ENCODE measurements at places on chromosomes 13 and 19.

DNA sequence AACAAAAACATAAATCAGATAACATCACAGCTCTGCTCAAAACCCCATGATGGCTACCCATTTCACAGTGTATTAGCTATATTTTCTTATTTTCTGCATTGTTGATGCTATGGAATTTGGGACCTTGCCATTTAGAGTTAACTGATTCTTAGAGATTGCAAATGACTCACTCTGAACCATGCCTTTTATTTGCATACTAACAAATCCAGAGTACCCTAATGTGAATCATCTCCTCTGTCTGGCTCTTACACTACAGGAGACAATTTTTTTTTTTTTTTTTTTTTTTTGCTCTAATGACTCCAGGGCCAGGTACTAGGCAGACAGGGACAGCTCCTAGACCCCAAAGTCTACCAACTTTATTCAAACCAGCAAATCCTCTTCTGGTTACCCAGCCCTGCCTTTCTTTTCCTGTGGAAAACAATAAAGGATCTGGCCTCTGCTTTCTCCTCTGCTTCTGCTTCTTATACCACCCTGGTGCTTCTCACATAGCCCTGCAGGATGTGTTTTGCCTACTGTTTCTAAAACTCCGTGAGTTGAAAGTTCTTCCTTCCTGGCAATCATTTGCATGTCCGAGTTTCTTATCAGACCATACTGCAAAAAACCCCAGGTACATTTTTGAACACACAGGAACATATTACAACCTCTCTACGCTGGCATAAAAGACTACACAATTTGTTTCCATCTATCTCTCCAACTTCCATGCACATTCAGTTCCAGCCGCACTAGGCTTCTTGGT is 10.6 kb upstream of the ZNF460 start:
- DNase-seq: no peak

DNA sequence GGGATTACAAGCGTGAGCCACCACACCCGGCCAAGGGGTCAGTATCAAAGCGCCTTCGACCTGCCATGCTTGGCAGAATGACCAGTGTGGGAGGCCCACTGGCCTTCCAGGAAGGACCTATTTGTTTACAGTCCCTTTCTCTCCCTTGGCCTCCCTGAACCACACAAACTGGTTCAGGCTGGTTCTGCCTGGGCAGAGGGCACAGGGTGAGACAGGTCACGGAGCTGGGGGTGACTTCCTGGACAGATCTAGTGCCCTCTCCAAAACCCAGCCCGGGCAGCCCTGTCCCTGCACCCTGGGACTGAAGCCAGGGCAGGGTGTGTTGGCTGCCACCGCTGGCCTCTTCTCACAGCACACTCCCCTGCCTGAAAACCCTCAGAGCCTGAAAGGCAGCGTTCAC is 11.3 kb downstream of the PLEKHF1 start:
- DNase-seq: no peak

GRCh38 chr13:66840621-66841020 is 389.5 kb downstream of the PCDH9 start:
- DNase-seq: no peak

DNA sequence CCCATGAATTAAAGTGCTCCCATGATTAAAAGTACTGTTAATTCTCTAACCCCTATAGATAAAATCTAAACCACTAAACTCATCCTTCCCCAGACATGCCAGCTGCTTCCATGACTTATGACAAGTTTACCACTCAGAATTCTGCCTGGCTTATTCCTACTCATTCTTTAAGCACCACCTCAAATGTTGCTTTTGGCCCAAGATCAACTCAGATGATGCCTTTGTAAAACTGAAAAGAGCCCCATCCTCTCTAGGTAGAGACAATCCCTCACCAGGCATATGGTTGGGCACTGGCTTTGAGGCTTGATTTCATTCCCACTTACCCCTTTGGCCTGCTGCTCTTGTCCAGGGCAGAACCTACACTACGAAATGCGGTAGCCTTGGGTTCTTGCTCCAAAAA is 250.0 kb downstream of the DNAJC15 start:
- DNase-seq: no peak

- peak; percentile 50 for DNase-seq
Observed at GRCh38 chr13:89695343-89696257, 1651.9 kb upstream of the MIR17HG start.

DNA sequence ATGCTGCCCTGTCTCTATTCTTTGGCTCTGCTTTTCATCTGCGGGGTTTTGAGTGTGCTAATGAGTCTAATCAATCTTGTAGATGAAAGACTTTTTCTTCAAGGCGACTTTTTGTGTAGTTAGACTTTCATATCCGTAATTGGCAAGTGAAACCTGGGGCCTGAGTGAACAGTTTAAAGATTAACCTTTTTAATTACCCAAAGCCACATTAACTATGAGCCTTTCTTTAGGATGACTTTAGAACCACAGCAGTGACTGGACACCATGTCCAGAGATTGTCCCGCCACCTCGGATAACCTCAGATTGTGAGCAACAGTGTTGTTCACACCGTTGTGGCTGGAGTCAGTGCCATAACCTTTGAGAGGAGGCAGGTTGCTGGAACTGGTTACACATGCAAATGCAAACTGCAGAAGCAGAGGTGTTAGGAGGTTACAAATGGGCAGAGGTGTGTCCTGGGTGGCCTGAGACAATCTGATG is 58.7 kb downstream of the SIAH3 start:
- no peak for DNase-seq

- no peak for DNase-seq
Observed at GRCh38 chr13:89221557-89222158, 1550.5 kb downstream of the SLITRK5 start.

DNA sequence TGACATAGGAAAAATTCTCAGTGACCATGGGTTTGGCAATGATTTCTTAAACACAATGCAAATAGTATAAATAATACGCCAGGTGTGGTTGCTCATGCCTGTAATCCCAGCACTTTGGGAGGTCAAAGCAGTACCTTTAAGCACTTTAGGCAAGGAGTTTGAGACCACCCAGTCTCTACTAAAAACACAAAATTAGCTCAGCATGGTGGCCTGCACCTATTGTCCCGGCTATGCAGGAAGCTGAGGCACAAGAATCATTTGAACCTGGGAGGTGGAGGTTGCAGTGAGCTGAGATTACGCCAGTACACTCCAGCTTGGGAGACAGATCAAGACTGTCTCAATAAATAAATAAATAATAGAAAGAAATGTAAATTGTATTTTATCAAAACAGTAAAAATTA is 356.5 kb upstream of the SLITRK6 start:
- DNase-seq: no peak

DNA sequence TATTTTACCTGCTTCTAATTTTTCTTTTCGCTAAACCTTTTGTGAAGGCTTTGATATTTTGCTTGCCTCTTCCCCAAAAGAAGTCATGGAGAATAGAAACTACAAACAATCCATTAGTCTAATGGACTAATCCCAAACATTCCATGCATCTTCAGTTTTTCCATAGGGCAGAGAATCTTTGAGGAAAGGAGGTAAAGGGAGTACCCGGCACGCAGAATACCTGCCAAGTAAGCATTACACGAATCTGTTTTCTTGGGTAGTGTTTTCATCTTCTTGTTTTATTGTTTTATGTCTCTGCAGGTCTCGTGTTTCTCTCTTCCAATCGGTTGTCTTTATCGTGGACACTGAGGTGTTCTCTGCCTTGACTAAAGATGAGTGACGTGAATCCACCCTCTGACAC is at the start of gene NLRP8:
NLRP8 (plus strand) TSS at position 301 of the 400 bp plus-strand sequence.
- no peak for DNase-seq

DNA sequence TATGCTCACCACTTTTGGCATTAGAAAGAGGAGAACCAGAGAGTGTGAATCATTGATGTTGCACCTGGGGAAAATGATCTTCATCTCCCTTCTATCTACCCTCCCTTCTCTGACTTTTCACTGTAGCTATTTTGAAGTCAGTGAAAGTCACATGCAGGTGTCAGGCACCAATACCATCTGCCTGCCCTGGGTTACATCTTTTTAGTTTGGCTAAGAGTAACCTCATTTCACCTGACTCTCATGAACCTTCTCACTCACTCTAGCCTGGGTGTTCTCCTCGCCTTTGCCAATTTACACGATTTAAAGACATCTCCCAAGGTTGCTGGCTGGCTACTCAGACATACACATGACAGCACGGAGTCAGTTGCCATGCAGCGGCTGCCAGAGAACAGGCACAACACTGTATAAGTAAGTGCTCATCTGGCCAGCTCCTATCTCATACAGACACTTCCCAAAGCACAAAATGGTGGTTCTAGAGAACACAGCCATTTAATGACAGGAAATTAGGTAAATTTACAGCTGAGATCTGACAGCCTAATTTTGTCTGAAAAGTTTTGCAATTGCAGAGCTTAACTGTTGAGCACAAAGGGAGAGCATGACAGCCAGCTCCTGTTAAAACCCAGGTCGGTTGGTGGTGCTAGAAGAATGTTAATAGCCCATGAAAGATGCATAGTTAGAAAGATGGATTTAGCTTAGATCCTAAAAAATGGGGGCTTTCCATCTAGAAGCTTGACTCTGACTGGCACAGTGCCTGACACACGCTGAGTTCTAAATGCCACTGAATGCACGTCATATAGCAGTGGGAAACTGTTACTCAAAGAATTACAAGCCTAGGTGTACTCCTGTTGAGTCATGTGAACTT is 32.5 kb downstream of the LCP1 start:
- no peak for DNase-seq

- peak; percentile 14 for DNase-seq
Observed at GRCh38 chr19:41705393-41706174, 2.8 kb upstream of the CEACAM5 start.

GRCh38 chr13:40780822-40781401 is 8.5 kb upstream of the SLC25A15 start:
- no peak for DNase-seq

DNA sequence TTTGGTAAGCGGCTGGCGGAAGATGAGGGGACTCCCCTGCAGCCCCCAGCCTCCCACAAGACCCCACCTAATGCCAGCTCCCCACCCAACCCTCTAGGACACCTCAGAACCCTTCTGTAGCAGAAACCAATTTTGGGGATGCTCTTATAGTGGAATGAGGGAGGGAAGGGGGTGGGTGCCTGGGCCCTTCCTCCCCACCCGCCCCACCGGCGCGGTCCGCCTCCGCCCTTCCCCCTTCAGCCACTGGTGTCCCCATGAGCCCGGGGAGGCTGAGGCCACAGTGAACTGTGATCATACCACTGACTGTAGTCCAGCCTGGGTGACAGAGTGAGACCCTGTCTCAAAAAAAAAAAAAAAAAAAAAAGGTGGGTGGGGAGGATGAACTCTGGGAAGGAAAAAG is 16.2 kb downstream of the TLE6 start:
- no peak for DNase-seq

DNA sequence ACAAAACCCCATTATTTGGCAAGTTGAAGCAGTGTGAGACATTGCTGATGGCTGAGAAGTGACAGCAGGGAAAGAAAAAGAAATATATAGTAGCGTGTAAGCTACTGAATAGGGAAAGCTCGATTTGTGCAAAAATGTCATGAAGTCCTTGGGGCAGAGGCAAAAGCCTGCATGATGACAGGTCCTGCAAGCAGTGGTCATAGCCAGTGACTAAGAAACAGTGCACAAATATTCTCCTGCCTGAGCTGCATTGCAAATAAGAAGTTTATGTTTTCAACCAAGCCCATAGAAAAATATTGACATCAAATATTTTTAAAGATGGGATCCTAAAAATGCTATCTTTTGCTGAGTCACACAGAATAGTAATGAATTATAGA is 270.0 kb downstream of the SLITRK6 start:
- no peak for DNase-seq

DNA sequence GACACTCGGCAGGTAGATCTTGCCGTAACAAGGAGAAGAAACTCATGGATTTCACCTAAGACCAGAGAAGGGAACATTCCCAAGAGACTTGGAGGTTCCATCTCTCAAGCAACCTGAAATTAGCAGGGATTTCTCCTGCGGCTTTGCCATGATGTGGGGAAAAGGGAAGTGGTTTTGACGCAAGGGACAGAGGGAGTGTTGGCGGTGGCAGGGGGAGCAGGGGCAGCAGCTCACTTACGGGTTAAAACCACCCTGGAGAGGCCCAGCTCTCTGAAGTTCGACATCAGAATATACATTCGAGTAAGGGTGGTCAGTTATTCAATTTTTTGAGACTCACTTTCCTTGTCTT is 76.1 kb upstream of the POMP start:
- peak; percentile 70 for DNase-seq

DNA sequence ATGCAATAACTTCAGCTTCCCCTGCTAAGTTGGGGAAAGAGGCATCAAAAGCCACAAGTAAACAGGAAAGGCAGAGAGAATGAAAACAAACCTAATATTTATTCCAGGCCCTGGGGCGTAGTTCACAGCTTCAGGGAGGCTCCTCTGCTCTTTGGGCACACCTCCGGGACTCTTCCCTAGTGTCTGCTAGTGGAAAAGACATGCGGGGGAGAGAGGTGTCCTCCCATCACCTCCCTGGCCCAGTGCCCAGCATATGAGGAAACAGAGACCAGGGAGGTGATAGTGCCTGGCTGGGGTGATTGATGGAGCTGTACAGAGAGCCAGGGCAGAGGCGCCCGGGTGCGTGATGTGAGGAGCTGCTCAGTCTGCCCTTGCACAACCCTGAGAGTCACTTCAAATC is 71.0 kb downstream of the RASL11A start:
- no peak for DNase-seq

- DNase-seq: peak; percentile 44
Observed at GRCh38 chr13:41054212-41054877, 7.0 kb upstream of the WBP4 start.

DNA sequence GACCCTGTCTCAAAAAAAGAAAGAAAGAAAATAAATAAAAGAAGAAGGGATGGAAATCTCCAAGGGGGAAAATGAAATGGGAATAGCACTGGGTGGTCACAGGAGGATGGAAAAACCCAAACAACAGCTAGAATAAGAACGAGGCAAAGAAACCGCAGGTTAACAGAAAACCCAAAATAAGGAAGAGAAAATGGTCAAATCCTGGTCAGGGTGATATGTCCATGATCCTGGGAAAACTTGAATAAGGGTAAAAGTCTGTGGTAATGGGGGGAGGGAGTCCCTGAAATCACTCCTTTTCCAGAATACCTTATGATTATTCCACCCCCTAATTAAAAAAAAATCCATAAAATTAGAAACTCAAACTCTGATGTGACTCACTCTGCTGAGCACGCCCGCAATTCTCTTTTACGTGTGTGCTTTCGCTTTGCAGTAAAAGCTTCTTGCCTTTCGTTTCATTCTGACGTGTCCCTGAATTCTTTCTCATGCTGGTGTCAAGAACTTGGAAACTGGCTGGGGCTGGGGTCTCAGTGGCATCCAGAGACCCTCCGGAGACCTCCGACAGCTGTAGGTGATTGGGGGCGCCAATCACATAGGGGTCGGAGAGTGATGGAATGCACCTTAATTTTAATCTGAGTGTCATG is 4.3 kb upstream of the NAXD start:
- DNase-seq: no peak
